CMK (cell line): ENCODE measurements at places on chromosomes 2 and 18.

DNA sequence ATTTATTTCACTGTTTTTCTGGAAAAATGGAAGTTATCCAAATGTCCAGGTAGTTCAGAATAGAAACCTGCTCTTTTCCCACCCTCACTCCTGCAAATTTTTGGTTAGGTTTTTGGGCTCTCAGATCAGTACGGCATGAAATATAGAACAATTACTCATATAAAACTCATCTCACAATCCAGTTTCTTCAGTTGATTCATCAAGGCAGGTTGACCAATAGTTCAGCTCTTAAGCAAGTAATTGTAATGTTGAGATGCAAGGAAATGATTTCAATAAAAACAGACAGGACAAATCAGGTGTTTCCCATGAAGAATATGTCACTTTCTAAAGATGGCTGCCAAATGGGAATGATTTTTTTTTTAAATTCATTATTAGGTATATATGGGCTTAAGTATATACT is 2.0 kb downstream of the RAB27B start:
- DNase-seq, result no peak

GRCh38 chr18:43780782-43781340 is 503.6 kb upstream of the SYT4 start:
- DNase-seq, result no peak

- no peak for DNase-seq
These were observed 93.3 kb downstream of the COL5A2 start for GRCh38 chr2:189086250-189086649.

DNA sequence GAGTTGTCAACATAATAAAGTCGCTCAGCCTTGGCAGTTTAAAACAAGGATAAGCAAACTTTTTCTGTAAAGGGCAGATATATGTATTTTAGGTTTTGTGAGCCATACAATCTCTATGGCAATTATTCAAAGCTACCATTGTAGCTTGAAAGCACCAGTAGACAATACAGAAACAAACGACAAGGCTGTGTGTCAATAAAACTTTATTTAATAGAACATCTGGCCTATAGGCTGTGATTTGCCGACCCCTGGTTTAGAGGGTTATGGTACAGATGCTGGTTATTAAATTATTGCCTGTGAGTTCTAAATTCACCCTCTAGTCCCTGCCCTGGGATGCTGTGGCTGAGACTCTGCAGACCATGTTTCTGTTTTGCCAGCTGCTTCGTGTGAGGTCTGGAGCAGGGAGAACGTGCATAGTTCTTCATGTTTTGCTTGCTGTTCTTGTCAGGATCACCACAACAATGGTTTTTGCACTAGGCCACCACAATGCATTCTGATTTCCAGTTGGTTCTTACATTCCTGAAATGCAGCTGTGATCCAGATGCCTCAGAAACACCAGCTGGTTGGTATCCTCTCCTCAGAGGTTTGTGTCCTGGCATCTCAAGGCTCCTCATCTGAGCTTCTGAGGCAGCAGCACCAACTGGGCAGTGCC is 46.6 kb downstream of the ICOS start:
- no peak for DNase-seq

DNA sequence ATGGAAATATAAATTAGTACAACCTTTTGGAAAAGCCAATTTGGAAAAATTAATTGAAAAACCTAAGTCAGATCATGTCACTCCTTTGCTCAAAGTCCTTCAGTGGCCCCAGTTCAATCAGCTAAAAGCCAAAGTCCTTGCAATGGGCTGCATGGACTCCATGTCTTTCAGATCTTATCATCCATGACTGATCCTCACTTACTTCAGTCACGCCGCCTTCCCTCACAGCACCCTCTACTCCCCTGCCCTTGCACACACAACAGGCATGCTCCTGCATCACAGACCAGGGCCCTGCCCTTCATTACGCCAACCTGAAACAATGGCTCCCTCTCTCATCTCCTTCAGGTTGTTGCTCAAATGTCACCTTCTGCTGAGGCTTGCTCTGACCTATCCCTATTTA is 15.6 kb downstream of the KANSL3 start:
- no peak for DNase-seq

GRCh38 chr2:109519513-109519912 is 94.3 kb downstream of the SEPTIN10 start:
- no peak for DNase-seq

GRCh38 chr2:112020561-112020960 is 34.5 kb upstream of the TMEM87B start:
- no peak for DNase-seq

DNA sequence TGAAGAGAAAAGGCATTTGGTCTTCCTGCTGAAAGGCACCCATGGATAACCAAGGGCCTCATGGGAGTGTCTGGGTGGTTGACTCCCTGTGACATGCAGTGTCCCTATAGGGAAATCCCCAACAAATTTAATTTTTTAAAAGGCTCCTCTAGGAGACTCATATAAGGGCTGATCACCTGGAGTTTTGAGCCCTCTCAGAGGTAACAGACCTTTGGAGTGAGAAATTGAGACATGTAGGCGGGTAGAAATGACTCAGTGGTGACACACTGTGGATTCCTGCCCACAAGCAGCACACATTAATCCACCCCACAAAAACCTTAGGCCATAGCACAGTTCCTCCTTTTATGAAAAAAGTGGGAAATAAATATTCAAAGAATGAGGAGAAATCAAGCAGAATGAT is 557.0 kb upstream of the CNTNAP5 start:
- no peak for DNase-seq

DNA sequence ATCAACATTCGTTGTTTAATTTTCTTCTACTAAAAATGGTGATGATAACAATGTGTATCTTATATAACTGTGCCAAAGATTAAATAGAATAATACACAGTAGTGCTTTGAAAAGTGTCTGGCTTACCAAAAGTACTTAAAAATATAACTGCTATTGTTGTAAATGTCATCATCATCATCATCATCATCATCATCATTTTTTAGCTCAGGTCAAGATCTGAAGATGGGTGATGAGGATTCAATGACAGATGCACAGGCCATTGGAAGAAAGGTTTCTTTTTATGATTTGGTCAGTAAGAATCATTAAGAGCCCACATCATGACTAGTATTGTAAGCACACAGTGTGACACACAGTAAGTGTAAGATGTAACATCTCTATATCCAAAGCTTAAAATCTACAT is 795.2 kb downstream of the SLC4A3 start:
- DNase-seq, result no peak

DNA sequence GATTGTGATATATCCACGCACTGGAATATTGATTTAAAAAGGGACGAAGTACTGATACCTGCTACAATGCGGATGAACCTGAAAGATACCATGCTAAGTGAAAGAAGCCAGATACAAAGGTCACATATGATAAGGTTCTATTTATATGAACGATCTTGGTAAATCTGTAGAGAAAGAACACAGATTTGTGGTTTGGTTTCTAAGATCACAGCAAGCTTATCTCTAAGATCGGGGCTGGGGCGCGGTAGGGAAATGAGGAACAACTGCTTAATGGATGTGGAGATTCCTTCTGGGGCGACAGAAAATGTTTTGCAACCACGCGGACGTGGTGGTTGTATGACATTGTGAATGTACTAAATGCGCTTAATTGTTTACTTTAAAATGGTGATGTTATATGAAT is 60.1 kb downstream of the NEDD4L start:
- no peak for DNase-seq

DNA sequence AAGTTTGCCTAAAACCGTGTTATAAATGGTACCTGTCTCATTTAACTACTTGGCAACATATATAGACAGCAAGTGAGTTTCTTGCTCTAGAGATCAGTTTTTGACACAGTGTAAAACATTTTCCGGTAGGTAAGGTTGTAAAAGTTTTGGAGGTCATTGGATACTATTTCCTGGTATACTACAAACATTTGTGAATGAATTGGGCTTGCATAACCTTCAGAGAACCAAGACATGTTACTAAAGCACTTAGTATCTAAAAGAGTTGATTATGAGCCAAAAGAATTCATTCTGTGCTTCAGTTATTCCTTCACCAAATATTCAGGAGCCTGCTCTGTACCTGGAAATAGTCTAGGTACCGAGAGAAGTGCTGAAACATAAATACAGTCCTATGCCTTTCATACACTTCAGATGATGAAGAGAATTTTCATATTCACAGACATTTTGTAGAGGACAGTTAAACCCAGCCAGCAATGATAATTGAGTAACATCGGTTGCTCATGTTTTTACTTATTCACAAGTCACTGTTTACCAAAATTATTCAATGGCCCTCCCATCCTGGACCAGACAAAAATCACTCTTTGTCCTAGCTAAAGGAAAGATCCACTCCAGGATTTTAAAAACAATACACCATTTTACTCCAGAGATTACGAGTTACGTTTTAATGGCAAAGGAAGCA is 319.4 kb upstream of the RBMS1 start:
- no peak for DNase-seq

DNA sequence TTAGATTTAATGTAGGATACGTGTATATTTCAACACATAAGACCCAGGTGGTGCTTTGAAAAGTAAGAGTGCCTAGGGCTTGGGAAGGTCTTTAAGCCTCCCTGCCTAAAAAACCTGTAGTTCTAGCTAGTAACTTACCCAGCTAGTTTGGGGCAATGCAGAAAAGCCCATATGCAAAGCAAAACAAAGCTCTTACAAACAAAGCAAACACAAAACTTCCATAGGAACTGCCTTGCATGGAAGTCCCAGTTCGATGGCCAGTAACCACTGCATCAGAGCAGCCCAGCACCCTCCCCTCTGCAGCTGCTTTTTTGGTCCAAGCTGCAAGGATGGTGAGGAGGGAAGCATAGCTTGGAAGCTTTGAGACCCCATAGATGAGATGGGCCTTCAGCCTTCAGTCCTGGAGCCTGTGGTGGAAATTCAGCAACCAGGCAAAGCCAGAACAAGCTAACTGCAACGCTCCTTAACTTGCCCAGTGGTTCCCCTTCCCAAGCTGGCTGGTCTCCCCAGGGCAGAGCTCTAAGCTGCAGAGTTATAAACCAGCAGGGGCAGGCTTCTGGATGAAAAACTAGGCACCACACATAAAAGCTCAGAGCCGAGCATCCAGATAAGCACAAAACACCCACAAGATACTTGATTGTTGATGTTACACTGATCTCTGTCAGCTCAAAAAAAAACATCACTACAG is 16.2 kb downstream of the C2orf76 start:
- no peak for DNase-seq

DNA sequence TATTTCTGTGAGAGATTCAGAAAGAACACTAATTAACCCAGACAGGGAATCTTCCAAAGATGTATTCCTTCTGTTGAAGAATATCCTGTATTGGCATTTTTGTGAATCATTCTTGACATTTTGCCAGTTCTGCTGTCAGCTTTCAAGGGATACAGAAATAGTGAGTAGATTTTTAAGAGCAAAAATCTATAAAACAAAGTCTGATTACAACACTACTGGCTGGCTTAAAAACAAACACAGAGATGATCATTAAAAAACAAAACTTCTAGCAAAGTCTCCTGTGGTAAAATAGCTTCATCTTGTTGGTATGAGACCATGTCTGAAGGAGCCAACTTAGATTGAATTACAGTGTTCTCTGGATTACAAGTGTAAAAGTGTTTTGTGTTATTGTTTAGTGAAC is 866.3 kb upstream of the KLHL29 start:
- DNase-seq, result no peak

DNA sequence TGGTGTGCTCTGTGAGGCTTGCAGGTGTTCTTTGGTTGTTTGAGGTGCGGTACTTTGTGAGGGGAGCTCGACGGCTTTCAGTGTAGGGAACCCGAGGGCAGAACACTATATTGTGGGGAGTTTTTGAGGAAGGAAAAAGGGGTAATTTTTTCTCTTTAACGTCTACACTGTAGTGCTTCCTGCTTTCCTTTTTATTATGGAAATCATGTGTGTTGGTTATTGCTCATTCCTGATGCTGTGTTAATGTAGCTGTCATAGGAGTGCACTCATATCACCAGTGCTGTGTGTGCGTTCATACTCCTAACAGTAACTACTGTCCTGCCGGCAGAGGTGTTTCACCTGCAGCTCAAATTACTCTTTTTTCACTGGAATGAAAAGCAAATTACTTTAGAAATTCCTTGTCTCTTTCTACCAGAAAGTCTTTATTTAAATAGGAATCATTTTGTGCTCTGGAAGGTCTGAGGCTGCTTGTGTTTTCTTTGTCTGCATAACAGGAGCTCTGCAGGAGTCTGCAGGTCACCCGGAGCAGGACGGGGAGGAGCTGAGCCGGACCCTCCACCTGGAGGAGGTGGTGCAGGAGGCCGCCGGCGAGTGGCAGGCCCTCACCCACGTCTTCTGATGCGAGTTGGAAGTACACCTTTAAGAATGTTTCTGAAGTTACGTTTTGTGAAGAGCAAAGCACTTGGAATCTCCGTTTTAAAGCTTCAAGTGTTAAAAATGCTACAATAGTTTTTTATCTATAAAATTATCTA is 145.5 kb downstream of the ZNF236 start:
- DNase-seq, result no peak

DNA sequence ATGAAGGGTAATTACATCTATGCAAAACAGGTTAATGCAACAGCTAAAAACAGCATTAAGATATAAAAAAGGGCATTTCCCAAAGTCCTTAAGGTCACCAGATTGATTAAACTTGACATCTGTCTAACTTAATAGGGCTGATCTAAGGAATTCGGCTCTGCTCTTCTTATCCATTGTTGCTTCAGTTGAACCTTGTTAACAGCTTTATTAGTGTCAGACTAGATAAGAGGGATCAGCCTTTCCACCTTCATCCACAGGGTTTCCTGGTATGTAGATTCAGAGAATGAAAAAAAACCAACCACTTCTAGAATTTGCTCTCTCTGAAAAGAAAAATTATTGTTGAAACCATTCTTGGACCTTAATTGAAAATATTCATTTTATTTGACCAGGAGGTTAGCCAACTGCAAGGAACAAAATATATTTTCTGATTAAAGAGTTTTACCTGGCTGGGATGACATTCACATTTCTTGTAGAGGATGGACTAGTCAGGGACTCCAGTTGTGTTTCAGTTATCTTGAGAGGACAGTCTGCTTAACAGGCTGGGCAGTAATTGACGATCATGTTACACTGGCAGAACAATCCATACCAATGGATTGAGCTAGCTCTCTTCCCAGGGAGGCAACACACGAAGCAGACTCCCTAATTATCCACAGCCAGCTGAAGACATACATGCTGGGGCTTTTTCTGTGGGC is 357.4 kb upstream of the ACVR2A start:
- DNase-seq, result no peak

GRCh38 chr2:128748835-128749605 is 430.4 kb upstream of the HS6ST1 start:
- DNase-seq, result no peak

DNA sequence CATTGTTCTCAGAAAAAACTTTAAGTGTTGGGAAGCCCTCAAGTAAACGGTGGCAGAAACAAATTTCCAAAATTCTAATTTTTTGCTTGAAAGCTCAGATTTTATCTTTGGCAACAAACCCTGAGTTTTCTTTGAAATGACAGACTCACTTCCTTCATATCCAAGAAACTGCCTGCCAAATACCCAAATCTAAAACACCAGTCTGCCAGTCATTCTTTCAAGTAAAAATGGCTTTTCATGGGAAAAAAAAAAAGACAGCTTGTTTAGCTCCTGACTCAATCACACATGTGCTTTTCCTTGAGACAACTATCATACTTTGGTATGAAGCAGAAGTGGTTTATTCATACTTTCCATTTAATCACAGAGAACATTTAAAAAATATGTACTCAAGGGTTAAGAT is 40.6 kb upstream of the CSRNP3 start:
- DNase-seq, result no peak
